ENCODE measurements at places on chromosomes 16 and 17.

GRCh38 chr17:82018152-82018988, 4.3 kb downstream of the CENPX start:
- no peak for DNase-seq

- DNase-seq = peak; percentile 55
These were observed 9.2 kb downstream of the KDM6B start for GRCh38 chr17:7843257-7843535.

DNA sequence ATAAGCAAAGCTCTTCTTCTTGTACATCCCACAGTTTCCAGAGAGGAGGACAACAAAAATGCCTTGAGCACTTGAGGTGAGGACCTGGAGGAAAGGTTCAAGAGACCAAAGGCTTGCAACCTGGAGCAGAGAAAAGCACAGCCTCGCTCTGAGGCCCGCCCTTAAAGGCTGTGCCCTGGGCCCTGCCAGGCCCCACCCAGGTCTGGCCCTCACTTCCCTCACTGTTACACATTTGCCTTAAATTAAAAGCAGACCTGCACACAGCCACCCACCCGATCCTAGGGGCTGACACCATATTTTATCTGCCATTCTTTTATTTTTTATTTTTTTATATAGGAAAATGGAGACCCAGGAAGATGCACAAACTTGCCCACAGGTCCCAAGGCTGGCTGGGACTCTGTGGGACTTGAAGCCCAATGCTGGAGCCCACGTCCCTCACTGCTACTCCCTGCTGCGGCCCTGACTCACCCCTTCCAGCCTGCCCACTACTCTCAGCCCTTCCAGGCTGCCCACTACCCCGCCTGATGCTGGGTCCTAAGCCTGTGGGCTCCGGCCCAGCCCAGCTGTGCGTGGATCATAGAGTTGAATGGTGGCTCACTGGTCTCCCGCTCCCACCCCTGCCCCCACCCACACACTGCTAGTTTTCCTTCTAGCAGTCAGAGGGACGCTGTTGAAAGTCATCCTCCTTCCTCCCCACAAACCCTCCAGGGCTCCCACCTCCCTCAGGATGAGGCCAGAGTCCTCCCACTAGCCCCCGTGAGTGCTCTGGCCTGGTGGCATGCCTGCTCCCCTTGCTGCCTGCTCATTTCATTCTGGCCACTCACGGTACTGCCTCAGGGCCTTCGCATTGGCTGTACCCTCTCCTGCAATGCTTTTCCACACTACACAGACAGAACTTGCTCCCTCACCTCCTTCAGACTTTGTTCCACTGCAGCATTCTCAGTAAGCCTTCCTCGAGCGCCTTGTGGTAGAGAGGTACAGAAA, 77.6 kb upstream of the MED9 start:
- DNase-seq = no peak

- DNase-seq = no peak
These were observed 92.8 kb downstream of the HS3ST3A1 start for GRCh38 chr17:13508896-13509295.

Measured in kidney glomerular epithelial cell (primary cell).